Stimulated activated CD8-positive, alpha-beta memory T cell treated with anti-CD3 and anti-CD28 coated beads, Interleukin-4, amount 100 ng/mL, for 48 hours (primary cell): ENCODE measurements at places on chromosomes 11 and 22.

GRCh38 chr11:102283116-102283485 is 34.2 kb upstream of the BIRC3 start:
- no peak for DNase-seq

- DNase-seq, result peak; percentile 79
These were observed 3.7 kb upstream of the POLD4 start for GRCh38 chr11:67356864-67357561.

DNA sequence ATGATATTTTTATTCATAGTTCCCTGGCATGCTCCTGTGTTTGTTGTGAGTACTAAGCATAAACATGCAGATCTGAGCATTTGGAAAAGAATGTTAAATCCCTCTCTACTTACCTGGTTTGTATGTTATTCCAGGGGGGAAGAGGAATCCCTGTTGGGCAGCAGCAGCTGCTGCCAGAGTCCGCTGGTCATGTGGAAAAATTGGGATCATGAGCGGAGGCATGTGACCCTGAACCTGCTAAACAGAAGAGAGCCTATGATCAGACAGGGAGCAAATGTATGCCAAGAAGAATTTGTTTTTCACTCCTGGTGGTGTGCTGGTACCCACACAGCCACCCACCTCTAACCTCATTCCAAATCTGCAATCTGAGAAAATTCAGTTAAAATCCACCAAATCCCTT is 244.7 kb downstream of the SOX6 start:
- no peak for DNase-seq

DNA sequence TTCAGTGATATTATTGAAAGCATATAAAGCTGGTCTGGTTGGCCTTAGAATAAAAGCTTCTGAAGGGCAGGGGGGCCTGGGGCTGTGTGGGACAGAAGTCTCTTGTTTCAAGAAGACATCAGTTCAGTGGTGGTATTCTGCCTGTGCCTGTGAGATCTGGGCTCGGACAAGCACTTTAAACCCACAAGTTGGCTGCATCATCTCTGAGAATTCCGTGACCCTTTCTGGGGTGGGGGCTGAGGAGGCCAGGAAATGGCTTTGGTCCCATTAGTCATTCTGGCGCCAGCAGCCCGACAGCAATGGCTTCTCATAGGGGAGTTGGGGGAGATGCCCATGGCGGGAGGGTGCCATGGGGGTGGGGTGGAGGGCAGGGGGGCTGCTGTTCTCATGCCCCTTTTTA is 104.1 kb downstream of the PKNOX2 start:
- no peak for DNase-seq

GRCh38 chr11:58726737-58727414 is 4.9 kb downstream of the GLYAT start:
- DNase-seq, result no peak

- DNase-seq, result no peak
These were observed 6.4 kb upstream of the CCDC86 start for GRCh38 chr11:60835534-60835846.

GRCh38 chr11:88418508-88418907 is 81.0 kb upstream of the CTSC start:
- DNase-seq, result no peak

DNA sequence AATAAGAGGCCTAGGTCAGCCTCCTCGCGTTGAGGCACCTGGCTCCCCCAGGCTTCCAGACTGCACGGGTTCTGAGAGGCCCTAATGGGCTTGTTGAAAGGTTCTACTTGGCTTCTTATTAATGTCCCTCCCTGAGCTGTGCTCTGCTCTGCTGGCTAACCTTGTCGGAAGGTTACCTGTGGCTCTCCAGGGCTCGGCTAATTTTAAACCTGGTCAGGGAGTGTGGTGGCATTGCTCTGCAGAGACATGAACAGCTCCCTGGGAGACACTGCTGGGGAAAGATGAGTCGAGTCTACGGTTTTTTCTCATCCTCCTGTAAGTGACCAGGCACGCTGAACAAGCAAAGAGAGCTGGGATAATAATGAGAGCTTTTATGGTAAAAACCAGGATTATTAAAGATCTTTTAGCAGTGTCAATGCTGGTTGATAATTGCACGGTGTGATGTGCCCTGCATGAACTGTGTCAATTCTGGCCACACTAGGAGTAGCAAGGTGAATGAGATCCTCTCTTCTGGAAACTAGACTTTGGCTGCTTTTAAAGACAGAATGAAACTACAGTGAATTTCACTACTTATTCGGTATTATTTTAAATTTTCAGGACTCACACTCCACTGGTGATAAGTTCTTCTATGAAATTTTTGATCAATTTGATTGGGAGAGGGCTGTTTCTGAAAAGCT is 70.7 kb downstream of the TEAD1 start:
- no peak for DNase-seq

DNA sequence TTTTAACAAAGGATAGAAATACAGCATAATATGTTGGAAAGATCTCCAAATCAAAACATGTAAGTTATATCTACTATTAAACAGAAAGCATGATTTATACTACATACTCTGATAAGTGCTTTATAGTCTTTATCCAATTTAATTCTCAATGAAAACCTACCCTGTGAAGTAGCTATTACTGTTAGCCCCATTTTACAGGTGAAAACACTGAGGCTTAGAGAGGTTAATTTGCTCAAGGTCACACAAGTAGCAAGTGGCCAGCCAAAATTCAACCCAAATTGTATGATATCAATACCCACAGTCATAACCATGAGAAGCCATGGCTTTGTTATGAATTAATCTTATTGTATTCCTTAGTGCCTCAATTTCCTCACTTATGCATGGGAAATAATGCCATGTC is 675 bp upstream of the OR5AN1 start:
- DNase-seq, result no peak

- DNase-seq, result no peak
These were observed 14.0 kb downstream of the MMP3 start for GRCh38 chr11:102829316-102830000.

DNA sequence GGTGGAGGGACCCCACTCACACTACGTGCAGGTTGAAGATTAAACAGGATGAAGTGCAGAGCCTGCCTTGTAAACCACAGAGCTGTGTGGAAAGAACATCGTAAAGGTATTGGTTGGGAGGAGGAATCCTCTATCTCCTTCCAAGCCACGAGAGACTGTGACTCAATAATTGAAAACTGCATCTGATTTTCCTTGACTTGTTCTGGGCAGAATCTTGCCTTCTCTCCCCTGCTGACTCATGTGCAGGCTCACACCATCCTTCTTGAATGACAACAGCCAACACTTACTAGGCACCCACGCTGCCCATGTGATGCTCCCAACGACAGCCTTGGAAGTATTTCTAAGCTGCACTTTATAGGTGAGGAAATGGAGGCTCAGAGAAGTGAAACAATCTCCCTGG is 563.0 kb downstream of the MIAT start:
- DNase-seq, result no peak

- no peak for DNase-seq
These were observed 59.9 kb downstream of the FBXO7 start for GRCh38 chr22:32534252-32535235.

GRCh38 chr11:22670830-22671229 is 4.4 kb downstream of the GAS2 start:
- no peak for DNase-seq

GRCh38 chr11:45028911-45029682 is 78.4 kb upstream of the TP53I11 start:
- DNase-seq, result no peak

- DNase-seq, result no peak
These were observed 6.4 kb downstream of the ACRV1 start for GRCh38 chr11:125674210-125674609.

DNA sequence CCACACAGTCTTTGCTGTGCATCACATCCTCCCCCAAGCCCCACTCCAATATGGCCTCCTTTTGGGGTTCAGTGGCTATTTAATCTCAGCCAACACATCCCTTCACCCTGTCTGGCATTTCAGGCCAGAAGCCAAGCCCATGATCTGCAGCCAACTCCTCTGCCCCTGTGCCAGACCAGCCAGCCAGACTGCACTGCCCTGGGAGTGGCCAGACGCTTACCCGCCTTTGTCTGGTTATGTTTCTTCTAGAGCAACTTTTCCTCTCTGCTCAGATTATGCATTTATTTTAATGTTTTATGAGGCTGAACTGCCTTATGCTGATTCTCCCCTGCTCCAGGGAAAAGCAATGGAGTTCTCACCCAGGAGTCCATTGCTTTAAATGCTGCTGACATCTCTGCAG is 206.7 kb upstream of the TBCEL start:
- DNase-seq, result no peak

DNA sequence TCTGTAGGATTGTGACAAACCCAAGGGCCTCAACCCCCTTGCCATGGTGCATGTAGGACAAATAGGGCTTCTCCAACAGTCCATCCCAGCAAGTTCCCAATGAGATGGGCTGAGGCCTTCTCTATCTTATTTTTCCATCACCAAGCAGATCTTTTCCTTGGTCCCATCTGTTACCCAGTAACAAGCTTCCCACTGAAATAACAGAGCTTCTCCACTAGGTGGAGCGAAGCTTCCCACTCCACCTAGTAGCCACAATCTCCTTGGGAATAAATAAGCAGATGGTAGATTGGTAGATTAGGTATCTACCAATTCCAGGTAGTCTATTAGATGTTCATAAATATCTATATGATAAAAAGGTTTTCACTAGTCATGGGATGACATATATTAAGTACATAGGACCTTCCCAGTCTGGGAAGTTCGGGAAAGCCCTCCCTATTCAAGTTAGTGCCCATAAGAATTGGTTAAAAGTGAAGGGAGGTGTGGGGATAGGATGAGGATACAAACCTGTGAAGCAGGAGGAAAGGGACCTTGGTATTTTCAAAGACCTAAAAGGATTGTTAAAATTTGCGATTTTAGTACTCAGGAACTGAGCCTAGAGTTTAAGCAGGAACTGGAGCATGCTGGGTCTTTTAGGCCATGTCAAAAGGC is 5.9 kb upstream of the OR52L1 start:
- no peak for DNase-seq

DNA sequence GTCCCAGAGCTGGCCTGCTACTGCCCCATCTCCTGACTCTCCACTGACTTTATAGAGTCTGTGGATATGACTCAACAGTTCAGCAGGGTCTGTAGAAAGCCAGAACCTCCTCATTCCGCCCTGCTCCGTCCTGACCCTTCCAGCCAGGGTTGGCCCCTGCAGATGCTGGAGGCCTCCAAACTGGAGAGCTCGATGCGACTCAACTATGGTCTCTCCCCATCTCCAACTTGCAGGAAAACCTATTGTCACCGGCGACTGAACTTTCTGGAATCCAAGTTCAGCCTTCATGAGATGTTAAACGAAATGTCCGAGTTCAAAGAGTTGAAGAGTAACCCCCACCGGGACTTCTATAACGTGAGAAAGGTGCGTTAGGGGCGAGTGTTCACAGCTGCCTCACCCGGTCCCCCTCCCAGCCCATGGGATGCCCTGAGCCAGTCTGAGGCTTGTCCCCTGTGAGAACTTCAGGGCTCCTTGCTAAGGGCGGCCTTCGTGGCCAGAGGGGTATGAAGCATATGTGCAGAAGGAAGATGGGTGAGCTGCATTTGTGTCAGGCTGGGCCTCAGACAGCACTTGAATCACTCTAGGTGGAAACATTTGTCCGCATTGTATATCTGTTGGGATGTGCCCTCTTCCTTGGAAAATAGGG is 32.1 kb downstream of the AMPD3 start:
- DNase-seq, result no peak

DNA sequence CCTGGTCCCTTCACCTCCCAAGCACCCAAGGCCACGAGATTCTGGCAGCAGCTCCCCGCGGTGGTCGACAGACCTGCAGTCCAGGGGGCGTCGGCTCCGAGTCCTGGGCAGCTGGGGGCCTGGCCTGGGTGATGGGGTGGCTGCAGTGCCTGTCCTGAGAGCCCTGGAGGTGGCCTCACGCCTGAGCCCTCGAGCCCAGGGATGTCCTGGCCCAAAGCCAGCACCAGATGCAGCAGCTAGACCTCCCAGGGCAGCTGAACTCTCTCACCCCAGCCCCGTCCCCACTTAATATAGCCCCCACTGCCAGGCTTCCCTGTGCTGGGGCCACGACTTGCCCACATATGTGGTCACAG is 6.6 kb downstream of the LMNTD2 start:
- DNase-seq, result no peak

- no peak for DNase-seq
These were observed 1.9 kb downstream of the ARFGAP3 start for GRCh38 chr22:42855211-42855610.

DNA sequence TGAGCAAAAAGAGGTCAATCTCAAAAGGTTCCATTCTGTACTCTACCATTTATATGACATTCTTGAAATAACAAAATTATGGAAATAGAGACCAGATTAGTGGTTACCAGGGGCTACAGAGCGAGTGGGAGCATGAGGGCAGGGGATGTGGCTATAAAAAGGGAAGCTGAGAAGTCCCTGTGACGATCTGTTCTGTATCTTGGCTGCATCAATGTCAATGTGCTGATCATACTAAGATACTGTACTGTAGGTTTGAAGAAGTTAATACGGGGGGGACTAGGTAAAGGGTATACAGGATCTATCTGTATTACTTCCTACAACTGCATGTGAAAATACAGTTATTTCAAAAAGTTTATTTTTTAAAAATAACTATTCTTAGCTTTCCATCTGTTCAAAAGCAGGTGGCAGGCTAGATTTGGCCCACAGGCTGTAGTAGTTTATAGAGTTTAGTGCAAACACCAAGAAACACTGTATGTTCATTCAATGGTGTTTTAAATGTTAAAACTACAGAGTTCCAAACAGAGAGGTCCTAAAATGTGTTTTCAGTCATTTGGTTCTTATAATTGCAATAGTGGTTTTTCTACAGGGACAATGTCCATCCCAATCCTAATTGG is 78.2 kb downstream of the SMCO4 start:
- no peak for DNase-seq

- DNase-seq, result no peak
These were observed 6.1 kb downstream of the MICAL2 start for GRCh38 chr11:12116425-12117032.

DNA sequence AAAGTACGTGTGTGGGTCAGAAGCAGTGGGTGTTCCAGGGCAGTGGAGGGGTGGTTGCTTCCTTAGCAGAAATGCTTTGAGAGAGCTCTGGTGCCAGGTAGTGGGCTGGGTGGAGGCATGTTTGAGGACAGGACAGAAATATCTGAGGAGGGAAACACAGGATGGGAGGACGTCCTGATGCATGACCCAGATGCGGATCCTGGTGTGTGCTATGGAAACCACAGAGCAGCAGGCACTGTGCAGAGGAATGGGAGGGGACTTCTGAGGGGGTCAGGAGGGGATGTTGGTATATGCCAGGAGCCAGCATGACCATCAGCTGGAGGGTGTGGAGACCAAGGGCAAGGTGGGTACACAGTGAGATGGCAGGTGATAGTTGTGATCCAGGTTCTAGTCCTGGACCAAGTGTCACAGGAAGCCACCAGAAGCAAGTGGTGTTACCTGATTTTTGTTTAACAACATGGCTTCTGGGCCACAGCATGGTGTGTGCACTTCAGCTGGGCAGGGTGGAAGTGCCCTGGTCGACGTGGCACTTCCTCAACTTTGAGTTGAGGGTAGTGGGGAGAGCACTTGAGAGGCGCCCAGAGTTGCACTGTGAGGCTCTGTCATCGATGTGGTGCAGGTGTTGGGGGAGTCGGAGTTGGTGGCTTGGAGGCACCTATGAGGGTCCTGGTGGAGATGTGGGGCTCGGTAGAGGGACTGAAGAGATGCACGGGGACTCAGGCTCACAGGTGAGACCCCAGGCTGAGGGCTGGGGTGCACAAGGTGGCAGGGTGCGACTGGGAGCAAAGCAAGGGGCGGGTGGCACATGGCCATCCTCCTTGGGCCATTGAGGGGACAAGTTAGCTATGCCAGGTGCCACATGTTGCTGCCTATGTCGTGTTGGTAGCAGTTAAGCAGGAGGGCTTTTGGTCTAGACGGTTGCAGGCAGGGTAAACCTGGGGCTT is 7.5 kb downstream of the DGCR8 start:
- no peak for DNase-seq

- DNase-seq, result no peak
These were observed 19.8 kb upstream of the OAF start for GRCh38 chr11:120191058-120191457.

GRCh38 chr11:18754308-18754707 is 28.3 kb upstream of the IGSF22 start:
- no peak for DNase-seq
